ENCODE measurements at places on chromosomes 11 and 22.

- no peak for DNase-seq
Measured at GRCh38 chr11:130465263-130465662, 16.8 kb downstream of the ADAMTS15 start.

DNA sequence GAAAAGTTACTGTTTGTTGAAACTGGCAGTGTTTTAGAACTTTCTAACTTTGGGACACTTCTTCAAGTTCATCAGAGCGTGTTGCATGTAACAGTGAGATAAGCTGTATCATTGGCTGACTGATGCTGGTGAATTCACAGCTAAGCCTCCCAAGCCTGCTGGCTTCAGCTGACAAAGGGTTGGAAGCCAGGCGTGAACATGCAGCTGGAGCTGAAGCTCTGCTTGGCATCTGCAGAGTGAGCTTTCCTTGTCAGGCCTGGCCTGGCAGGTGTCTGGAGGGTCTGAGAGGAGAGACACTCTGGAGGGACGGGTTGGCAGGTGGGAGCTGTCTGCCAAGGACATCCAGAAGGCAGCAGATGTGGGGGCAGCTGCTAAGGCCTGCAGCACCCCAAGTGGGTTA lies 1.5 kb downstream of the AMPD3 start:
- DNase-seq, result no peak

DNA sequence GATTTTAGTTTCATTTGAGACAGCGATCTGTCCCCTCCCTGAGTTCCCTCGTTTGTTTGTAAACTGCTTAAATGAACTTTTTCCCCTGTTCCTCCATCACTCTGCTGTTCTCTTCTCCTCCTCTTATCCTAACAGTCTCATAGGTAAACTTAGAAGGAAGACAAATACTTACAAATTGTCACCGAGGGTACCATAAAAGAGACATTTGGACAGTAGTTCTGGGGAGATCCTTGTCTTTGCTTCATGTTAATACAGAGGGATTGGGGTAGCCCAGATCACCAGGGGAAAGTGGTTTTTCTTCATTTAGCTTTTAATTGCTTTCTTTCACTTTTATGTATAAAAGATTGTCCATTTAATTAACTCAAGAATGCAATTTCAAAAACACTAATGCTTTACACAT lies 46.1 kb downstream of the ZBTB16 start:
- DNase-seq, result no peak

DNA sequence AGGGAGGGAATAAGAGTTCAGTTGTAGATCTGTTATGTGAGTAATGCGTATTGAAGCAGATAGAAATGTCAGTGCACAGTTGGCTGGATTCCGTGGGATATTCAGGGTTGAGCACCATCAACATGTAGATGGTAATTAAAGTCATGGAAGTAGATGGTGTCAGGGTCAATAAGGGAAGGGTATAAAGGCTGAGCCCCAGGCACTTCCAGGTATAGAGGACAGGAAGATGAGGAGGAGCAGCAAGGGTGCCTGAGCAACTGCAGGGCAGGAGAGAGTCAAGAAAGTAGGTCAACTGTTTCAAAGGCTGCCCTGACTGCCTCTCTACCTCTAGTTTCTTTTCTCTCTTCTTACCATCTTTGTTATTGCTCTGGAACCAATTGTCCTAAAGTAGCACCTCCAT lies 85.9 kb downstream of the MICAL2 start:
- no peak for DNase-seq

DNA sequence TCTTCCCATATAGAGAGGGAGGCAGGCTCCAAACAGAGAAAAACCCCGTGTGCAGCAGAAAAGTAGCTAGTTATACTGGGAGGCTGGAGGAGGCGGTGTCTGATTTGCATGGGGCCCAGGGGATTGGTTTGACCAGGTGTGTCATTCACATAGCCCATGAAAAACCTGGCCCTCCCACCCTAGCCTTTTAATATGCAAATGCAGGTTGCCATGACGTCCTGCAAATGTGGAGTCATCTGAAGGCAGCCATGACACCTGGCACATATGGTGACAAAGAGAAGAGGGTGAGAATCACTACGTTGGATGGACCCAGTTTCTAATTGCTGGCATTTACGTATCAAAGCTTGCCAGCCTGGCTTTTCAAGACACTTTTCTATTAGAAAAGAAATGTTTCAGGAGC lies 57.8 kb downstream of the FAM181B start:
- no peak for DNase-seq

- no peak for DNase-seq
Measured at GRCh38 chr22:38881997-38882879, 10.2 kb upstream of the CBX6 start.

- DNase-seq, result no peak
Measured at GRCh38 chr22:41656556-41656955, 32.1 kb downstream of the SNU13 start.

GRCh38 chr11:120168960-120169681 lies 31.2 kb upstream of the TRIM29 start:
- peak; percentile 16 for DNase-seq

DNA sequence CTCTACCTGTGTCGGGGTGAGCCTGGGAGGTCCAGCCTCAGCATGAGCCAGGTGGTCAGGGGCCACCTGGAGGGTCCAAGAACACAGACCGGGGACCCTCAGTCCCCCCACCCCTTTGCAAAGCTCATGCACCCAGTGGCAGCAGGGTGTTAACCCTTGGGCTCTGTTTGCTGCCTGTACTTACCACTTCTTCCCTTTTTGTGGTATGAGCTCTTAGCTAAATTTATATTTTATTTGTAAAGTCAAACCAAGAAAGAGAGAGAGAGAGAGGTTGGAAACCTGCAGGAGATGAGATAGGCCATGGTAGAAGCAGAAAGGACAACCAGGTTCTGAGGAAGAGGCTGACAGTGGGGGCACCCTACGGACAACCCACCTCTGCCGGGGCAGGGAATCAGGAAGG lies 29.9 kb downstream of the IL10RA start:
- no peak for DNase-seq

GRCh38 chr11:75437966-75438659 lies 5.1 kb upstream of the KLHL35 start:
- DNase-seq, result no peak

- DNase-seq, result no peak
Measured at GRCh38 chr22:46671824-46672432, 51.7 kb downstream of the GRAMD4 start.

GRCh38 chr11:83511646-83512045 lies 225.5 kb upstream of the CCDC90B start:
- no peak for DNase-seq

DNA sequence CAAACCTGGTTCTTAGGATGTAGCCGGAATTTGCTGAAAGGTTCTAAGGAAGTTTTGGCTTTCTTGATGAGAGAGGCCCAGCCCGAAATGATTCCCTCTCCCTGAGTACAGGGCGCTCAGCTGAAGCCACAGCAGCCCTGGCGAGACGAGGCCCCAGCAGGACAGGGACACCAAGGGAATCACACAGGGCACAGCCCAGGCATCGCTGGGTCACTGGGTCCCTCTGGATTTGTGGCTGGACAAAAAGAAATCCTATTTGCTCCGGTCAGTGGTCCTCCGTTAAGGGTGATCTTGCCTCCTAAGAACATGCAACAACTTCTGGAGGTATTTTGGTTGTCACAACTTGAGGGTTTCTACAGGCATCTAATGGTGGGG lies 6.4 kb downstream of the FGF19 start:
- no peak for DNase-seq

DNA sequence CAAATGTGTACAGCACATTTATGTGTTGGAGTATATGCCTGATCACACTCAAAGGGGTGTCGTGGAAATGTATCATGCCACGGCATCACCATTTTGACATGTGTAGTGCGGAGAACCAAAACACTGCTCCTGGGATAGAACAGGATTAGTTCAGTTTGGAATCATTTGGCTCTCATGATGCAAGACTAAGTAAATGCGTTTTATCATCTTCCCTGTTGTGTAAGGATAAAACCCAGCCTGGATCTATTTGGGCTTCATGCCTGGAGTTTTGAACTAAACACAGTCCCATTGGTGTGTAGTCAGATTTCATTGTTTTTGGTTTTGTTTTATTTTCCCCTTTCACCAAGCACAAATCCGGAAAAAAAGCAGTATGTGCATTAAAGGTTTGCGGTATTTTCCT lies 574.3 kb downstream of the NTM start:
- DNase-seq, result no peak

DNA sequence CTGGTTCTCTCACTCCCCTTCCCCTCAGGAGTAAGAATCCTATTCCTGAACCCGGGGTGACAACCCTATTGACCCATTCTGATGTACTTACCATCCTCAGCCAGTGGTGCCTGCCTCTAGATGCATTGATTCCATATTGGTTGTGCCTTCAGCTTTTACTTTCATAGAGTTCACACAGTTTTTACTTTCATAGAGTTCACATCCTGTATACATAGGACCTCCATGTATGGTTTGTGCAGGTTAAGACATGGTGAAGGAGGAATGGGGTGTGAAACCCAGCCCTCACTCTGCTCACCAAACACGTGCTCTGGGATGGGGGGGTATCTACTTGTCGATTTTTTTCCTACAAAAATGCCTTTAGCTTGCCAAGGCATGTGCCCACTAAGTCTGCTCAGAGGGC lies 105.6 kb upstream of the TBCEL start:
- no peak for DNase-seq

DNA sequence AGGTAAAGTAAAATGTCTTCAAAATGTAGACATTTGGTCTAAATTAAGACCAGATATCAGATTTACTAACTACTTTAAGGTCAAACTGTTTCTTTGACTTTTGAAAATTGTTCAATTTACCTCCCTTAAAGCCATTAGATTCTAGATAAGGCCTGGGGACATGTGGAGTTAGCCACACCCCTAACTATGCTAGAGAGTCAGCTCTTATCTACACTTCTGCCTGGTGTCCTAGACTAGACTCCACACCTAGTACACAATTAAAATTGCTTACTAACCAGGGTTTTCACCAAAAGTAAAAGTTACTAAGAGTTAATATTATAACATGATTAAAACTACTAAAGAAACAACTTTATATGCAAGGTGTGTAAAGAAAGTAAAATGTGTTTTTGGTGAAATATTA lies 43.6 kb upstream of the DBX1 start:
- DNase-seq, result no peak

GRCh38 chr11:97615546-97615945 lies 1225.7 kb downstream of the JRKL start:
- no peak for DNase-seq

DNA sequence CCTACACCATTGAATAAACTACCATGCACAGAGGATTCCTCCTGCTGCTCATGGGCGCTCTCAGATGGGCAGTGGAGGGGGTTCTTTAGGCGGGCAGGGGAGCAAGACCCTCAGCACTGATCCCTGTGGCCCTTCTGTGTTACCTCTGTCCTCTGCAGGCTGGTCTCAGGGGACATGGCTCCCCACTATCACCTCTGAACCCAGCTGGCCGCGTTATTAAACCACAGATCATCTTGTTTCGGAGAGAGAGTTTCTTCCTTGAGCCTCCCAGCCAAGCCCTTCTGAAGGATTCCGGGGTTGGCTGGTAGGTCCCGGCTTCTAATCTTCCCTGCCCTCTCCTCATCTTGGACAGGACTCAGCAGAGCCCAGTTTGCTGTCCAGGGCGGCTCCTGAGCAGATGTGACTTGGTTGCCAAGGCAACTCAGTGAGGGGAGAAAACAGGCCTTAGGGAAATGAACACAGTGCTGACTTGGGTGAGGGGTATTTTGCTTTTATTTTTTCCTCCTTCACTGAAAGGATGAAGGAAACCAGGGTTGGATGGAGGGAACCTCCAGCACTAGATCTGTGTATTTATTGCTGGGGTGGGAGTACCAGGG lies 13.3 kb downstream of the APOL3 start:
- no peak for DNase-seq

- no peak for DNase-seq
Measured at GRCh38 chr11:2139621-2140337, 590 bp upstream of the IGF2 start.

- no peak for DNase-seq
Measured at GRCh38 chr22:35148381-35148780, 82.4 kb downstream of the ISX start.

GRCh38 chr22:35525687-35526332 lies 14.8 kb upstream of the RASD2 start:
- no peak for DNase-seq

DNA sequence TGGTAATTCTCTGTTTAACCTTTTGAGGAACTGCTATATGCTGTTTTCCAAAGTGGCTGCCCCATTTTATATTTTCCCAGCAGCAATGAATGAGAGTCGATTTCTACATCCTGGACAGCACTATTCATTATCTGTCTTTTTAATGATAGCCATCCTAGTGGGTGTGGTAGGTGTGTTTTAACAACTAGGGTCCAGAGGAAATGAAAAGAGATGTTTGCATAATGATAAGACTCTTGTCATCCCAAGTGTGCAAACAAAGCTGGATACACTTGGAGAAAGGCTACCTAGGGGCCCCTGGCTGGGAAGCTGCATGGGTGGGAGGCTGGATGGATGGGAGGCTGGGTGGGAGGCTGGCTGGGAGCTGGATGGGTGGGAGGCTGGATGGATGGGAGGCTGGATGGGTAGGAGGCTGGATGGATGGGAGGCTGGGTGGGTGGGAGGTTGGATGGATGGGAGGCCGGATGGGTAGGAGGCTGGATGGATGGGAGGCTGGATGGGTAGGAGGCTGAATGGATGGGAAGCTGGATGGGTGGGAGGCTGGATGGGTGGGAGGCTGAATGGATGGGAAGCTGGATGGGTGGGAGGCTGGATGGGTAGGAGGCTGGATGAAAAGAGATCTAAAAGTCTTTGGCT lies 158.0 kb downstream of the DSCAML1 start:
- no peak for DNase-seq

DNA sequence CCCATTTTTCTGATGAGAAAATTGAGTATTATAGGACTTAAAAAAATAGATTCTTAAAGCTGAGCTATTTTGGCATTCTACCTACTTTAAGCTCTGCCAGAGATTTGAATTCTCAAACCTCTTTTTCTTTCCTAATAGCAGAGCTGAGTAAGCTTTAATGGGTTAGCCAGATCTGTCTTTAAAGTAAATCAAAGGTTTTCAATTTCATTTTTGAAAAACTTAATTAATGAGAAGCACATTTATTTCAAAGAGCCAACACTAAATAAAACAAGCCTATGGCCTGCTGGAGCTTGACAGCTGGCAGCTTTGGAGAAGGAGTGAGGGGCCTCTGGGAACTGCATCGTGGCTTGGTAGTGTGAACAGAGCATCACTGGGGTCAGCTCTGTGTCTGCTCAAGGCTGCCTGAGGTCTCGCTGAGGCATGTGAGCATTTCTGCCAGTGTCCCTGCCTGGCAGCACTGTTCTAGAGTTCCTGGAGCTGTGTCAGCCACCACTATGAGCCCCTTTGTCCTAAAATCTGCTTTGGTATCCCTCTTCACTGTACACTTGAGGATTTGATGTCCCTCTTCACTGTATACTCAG lies 50.4 kb upstream of the PRSS23 start:
- DNase-seq, result no peak

Measured in stimulated activated CD8-positive, alpha-beta memory T cell treated with anti-CD3 and anti-CD28 coated beads, Interleukin-2, amount 100 ng/mL, for 1 hour (primary cell).